Astrocyte of the spinal cord (primary cell): ENCODE measurements at places on chromosomes 11 and 22.
A peak's percentile ranks its signal among the peaks of the same experiment; 100 is the strongest.

DNA sequence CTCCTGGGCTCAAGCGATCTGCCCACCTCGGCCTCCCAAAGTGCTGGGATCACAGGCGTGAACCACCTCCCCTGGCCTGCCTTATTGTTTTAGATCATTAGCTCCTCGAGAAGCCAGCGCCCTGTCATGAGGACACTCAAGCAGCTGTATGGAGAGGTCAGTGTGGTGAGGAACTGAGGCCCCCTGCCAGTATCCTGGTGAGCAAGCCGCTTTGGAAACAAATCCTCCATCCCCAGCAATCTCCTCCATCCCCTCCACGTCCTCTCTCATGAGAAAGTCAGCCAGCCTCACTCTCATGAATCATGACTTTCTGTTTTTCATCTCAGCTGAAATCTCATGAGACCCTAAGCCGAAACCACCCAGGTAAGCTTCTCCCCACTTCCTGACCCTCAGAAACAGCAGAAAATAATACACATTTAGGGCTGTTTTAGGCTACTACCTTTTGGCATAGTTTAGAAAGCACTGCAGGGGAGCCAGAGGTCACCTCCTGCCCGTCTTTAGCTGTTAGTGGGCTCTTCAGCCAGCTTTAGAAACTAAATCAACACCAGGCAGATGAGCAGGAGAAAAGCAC, 56.0 kb downstream of the CTTN start:
- peak; percentile 56 for DNase-seq

DNA sequence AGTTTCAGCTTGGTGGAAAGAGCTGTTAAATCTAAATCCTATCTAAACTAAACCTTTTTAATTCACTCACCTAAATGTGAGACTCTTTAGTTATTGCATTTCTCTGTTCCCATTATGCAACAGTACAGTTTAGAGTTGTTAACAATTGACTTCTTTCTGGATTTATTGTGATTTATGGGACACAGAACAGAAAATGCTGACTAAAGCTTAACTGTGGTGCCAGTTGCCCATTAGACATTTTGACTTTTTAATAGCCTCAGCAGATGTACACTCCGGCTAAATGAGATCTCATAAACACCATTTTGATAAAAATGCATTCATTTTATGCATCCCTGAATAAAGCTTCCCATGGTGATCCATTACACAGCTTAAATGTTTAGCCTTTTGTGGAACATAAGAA, 356.6 kb downstream of the CASP12 start:
- DNase-seq, result no peak

DNA sequence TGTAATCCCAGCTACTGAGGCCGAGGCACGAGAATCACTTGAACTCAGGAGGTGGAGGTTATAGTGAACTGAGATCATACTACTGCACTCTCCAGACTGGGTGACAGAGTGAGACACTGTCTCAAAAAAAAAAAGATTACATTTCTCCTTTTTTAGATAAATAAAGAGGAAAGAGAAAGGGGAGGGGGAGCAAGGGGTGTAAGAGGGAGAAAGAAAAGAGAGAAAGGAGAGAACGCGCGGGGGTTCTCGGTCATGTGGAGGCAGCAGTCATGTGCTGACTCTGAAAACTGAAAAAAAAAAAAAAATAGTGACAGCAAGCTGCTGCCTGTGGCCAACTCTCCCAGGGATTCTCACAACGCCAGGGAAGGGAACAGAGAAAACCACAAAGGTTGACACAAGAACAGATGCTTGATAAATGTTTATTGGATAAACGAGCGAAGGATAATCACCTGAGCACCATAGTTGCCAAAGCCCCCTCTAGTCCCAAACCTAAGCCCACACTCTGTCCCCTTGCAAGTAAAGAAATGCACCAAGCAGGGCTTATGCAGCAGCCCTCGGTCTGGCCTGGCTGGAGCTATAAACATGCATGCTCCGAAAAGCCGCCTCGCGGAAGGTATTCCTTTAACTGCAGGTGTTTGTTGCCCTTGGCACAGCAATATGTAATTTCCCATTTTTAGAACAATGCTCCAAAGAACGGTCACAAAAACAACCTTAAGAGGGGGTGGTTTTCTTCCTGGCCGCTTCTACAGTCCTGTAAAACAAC, 14.5 kb downstream of the SCGB1A1 start:
- DNase-seq, result no peak

- no peak for DNase-seq
These were observed 47.3 kb downstream of the TSPAN18 start for GRCh38 chr11:44774108-44774507.

GRCh38 chr22:31683181-31684105, 21.4 kb upstream of the PISD start:
- DNase-seq, result no peak

DNA sequence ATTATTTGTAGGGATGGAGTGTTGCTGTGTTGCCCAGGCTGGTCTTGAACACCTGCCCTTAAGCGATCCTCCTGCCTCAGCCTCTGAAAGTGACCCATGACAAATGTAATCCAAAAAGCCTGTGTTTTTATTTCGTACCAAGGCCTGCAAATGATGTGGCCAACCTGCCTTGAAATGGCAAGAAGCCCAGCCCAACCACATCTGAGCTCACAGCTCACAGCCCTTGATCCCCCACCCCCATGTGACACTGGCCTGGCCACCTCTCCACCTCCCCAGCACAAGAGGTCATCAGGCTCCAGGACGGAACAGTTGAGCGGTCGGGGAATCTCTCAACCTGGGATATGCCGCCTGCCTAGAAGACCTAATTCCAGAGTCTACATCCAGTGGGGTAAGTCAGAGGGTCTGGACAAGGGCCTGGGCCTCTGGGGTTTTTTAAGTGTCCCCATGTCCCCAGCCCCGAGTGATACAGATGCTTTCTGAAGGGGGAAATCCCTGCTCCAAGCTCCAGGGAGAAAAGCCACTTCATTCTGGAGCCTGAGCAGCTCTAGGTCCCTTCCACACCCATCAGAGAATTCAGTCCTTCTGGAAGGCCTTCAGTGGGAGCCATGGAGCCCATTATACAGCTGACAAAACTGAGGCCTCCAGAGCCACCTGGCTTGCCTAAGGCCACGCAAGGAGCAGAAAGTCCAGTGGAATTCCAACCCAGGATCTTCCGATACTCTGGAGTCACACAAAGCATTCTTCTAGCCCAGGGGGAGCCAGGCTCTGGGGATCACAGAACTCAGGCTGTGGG, 70.7 kb downstream of the MN1 start:
- no peak for DNase-seq

GRCh38 chr11:84922836-84923235, 704.3 kb downstream of the DLG2 start:
- no peak for DNase-seq

DNA sequence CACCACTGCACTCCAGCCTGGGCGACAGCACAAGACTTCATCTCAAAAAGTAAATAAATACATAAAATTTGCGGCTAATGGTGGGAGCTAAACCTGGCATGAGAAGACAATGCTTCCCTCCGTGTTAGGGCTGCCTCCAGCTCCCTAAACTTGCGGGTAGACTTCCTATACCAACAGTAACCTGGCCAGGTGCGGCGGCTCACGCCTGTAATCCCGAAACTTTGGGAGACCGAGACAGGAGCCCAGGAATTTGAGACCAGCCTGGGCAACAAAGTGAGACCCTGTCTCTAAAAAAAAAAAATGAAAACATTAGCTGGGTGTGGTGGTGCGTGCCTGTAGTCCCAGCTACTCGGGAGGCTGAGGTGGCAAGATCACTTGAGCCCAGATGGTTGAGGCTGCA, 25.3 kb downstream of the SLC25A18 start:
- no peak for DNase-seq

- no peak for DNase-seq
These were observed 46.7 kb downstream of the ABTB2 start for GRCh38 chr11:34311126-34311525.
